Kidney epithelial cell (primary cell): ENCODE measurements at places on chromosomes 6 and 20.

DNA sequence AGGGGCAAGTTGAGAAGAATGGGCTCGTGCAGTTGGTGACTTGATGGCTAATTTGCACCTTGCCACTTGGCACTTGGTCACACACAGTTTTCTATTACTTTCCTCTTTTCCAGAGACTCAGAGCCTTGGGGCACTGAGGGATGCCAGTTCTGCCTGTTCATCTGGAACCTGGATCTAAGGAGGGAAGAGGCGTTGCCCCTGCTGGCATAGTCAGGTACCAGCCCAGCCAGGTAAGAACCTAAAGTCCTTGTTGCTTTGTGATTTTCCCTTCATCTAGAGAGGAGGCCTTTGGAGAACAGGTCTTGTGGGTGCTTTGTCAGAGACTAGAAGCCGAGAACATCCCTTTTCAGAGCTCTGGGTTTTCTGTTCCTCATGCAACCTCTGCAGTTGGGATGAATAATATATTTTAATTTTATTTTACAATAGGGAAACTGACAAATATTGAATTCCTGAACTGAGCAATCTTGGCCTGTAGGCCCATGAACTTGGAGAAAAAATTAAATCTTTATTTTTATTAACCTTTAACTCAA, 11.4 kb downstream of the SYTL3 start:
- no peak for DNase-seq

DNA sequence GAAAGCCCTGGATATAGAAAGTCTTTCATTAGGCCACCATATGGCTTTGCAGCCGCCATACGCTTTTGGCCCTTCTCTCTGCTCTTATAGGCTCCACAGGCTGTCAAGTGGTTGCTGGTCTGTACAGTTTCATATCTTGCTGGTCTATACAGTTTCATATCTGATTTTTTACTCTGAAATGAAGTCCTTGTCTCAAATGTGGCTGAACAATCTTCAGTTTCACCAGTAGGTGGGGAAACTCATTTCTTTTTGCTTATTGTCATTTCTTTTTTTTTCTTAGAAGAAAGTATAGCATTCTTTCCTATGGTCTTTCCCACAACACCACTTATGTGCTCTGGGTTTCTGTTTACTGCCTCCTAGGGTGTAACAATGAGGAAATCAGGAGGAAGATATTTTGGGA, 771.4 kb upstream of the MMS22L start:
- no peak for DNase-seq

DNA sequence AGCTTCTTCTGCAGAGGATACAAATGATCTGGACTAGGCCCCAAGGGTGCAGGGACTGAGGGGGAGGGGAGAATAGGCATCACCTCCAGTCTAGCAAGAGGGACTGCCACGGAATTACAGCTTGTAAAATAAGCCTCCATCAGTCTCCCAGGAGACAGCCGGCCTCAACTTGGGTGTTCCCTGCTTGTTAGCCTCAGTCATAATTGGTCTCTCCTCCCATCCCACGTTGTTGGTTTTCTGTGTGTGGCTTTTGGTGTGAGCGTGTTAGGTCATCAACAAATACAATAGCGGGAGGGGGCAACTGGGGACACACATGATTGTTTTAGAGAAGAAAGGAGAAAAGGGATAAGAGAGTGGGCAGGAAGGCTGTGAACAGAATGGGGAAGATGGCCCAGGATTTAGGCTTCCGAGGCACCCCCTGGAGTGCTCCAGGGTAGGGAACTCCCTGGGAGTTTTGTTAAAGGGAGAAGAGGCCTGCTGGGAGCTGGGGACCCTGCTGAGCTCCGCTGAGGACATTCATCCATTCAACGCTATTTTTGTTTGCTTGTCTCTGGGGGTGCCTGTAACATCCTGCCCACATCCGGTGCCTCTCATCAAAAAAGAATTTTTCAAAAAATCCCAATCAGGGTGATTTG, 9.2 kb downstream of the FOXA2 start:
- no peak for DNase-seq

DNA sequence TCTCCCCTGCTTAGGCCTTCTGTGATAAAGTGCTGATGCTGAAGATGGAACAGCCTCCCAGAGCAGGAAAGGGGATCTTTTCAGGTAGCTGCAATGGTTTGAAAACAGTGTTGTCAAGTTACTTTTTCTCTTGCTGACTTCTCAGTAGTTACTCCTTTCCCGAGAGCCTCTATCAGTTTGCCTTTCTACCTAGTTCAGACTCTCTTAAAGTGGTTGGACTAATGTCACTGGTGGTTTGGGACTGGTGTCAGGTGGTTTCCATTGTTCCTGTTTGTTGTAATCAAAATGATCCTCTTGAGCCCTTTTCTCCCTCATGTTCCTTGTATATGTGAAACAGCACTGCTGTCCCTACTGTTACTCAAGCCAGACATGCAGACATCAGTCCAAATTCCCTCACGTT, 91.4 kb downstream of the FAM217A start:
- DNase-seq, result no peak

GRCh38 chr6:122832459-122832858, 43.4 kb downstream of the SMPDL3A start:
- DNase-seq, result no peak

DNA sequence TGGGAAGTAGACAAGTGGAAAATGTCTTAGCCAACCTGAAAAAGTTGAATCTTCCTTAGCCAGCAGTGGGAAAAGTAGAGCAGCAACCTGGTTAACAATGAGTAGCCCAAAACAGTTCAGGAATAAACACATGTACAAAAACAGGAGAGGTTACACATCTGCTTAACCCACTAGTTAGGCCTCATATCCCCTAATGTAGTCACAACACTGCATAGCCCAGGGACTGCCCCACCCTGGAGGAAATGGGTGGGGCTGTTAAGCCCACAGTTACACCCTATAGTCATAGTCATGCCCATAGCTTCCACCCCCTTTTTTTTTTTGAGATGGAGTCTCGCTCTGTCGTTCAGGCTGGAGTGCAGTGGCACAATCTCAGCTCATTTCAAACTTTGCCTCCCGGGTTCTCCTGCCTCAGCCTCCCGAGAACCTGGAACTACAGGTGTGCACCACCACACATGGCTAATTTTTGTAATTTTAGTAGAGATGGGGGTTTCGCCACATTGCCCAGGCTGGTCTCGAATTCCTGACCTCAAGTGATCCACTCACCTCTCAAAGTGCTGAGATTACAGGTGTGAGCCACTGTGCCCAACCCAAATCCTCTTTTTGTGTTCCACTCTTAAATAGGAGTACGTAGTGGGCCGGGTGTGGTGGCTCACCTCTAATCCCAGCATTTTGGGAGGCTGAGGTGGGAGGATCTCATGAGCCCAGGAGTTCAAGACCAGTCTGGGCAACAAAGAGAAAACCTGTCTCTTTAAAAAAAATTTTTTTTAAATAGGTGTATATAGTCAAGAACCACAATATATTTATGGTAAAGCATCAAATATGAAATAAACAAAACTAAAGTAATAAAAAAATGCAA, 24.5 kb downstream of the ILRUN start:
- no peak for DNase-seq

GRCh38 chr20:37464611-37465010, 56.4 kb upstream of the NNAT start:
- no peak for DNase-seq

DNA sequence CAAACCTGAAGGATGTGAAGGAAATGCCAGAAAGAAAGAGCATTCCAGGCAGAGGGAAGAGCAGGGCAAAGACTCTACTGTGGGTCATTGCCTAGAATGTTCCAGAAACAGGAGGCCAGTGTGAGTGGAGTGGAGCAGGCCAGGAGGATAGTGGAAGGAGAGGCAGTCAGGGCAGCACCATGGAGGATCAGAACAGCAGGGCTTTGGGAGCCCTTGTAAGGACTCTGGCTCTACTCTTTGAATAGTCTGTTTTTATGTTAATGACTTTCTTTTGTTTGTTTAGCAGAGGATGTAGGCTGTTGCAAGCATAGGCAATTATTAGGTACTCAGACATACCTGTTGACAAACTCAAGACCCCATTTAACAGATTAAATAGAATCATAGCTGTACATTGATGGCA, 23.6 kb upstream of the FBXL4 start:
- no peak for DNase-seq

GRCh38 chr20:58661598-58662473, 10.8 kb downstream of the STX16 start:
- DNase-seq, result no peak

DNA sequence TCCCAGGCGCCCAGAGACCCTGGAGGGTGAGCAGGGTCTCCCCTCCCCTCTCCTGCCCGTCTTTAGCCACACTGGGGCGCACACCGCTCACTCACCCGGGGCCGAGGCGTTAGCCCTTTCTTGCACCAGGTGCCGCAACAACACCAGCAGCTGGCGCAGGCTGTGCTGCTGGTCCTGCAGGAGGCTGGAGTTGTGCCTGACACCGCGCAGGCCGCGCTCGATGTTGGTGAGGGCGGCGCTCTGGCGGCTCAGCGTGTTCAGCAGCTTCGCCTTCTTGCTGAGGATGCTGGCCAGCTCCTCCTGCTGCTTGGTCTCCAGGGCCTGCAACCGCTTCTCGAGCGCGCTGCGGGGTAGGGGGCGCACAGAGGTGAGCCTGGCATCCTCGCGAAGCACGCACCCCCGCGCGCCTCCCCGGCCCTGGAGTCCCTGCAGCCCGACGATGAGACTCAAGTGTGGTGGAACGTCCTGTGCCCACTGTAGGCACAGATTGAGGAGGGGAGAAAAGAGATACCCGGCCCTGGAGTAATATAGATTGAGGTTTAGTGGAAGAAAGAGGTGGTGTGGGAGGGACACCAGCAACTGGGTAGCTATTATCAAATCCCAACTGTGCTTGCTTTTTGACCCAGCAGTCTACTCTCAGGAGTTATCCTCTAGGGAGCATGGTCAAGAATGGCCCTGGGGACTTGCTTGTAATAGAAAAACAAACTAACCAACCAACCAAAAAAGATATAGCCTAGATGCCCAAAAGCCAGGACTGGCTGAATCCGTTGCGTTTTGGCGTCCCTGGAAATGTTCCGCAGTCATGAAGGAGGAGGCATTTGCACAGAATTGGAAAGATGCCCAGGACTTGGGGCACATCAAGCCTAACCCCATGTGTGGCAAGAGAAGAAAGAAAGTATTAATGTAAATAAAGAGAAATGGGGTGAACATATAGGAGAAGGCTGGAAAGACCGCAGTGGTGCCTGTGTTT, 30.9 kb downstream of the ANGPT4 start:
- no peak for DNase-seq

- no peak for DNase-seq
Measured at GRCh38 chr20:11850901-11851300, 66.8 kb upstream of the BTBD3 start.

DNA sequence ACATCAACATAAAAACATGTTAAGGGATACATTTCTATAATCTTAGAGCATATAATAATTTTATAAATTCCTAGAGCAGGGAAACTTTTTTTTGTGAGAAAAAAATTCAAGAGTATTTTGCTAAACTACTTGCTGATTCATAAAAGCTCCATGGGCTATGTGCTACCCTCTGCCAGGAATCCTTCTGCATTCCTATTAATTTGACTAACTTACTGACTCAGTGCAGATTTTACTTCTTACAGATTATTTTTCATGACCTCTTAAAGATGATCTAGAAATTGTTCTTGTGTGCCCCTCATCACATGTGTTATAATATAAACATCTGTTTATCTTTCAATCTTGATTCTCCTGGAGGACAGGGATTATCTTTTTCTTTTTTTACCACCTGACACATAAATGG, 5.7 kb downstream of the VTA1 start:
- no peak for DNase-seq

GRCh38 chr20:62662422-62662821, 20.1 kb downstream of the SLCO4A1 start:
- no peak for DNase-seq

- DNase-seq, result peak; percentile 10
Measured at GRCh38 chr20:31968291-31969126, 558 bp downstream of the XKR7 start.

DNA sequence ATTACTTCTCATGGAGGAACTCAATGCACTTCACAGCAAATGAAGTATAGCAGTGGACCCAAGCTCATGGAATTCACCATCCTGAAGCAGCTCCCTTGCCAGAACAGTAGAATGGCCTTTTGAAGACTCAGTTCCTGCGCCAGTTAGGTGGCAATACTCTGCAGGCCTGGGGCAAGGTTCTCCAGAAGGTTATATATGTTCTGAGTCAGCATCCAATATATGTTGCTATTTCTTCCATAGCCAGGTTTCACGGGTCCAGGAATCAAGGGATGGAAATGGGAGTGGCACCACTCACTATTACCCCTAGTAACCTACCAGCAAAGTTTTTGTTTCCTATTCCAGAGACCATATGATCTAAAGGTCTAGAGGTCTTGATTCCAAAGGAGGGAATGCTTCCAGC, 56.4 kb upstream of the CNKSR3 start:
- no peak for DNase-seq

GRCh38 chr6:127514773-127515227, 4.3 kb downstream of the MTCL3 start:
- no peak for DNase-seq

DNA sequence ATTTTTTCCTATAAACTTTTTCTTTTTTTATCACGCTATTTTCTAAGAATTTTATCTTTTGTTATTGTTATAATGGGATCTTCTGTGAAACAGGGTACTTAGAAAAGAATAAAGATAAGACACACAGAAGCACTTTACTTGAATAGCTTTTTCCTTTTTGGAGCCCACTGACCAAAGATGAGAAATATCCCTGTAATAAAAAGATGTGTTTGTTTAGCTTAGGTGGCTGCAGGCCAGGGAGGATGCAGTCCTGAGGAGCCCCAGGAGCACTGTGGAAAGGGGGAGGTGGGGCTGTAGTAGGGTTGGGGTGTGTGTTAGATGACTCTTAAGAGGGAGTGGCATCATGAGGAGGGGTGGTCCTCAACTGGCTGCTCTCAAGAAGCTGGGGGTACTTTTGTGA, 128.6 kb downstream of the ARID1B start:
- no peak for DNase-seq

- no peak for DNase-seq
Measured at GRCh38 chr6:21149470-21149869, 444.1 kb upstream of the SOX4 start.

DNA sequence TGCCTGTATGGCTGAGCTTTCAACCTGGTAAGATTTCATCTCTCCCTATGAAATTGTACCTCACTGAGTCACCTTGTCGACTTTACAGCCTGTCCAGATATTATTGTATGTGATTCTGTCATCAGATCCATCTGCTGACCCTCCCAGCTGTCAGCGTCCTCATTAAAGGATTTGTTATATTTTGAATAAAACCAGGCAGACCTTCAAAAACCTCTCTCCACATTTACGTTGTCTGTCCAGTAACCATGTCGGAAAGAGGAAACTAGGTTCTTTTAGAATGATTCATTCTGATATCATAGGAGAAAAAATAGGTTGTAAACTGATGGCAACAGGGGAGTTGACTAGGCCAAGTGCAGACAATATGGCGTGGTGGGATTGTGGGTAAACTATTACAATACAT, 38.5 kb downstream of the TSPYL4 start:
- DNase-seq, result no peak

DNA sequence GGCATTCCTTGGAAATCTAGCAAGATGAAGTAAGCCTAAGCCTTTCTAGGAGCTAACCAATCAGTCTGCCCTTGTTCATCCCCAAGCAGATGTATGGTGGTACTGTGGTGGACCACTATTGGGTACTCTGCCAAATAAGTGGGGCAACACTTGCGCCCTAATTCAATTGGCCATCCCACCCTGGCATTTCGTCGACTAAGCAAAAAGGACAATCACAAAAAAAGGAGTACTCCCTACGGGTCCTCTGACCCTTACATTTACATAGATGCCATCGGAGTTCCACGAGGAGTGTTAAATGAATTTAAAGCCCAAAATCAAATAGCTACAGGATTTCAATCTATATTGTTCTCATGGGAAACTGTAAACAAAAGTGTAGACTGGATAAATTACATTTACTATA, 19.5 kb downstream of the CHD6 start:
- no peak for DNase-seq

- DNase-seq, result no peak
Measured at GRCh38 chr20:33434434-33434833, 9.1 kb downstream of the SNTA1 start.

GRCh38 chr20:62148908-62149314, 5.3 kb downstream of the SS18L1 start:
- no peak for DNase-seq
